ENCODE measurements at places on chromosomes 1 and 21.

GRCh38 chr1:99327357-99327756, 63.1 kb downstream of the PLPPR4 start:
- no peak for DNase-seq

- no peak for DNase-seq
Observed at GRCh38 chr21:16307256-16307655, 577.5 kb downstream of the USP25 start.

DNA sequence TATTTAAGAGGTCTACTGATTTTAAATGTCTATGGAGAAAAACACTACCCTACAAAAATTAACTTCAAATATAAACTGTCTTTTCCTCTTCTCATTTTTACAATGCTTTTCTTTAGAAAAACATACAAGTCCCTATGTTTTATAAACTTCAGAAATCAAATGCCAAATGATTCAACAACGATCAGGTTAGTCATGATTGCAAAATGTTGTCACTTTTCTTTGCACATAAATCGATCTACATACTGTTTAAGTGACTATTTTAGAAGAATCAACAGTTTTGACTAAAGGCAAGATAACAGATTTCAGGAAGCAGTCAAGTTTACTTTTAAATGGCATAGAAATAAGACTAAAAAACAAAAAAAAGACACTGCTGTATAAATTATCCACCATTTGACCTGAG, 168.7 kb downstream of the GPATCH2 start:
- no peak for DNase-seq

- DNase-seq, result no peak
Observed at GRCh38 chr1:73772941-73773340, 425.0 kb downstream of the LRRIQ3 start.

DNA sequence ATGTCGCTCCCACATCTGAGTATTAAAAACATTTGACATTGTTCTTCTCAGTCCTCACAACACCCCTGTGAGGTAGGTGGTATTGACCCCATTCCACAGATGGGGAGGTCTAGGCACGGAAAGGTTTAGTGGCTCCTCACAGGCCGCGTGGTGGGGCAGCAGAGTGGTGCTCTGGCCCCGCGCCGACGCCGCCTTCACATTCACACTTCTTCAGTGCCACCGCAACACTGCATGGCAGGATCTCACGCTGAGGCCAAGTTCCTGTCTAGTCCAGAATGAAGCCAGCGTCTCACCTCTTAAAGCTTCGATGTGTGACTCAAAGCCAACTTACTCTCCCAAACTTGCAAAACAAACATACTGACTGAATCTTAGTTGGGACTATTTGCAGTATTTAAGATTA, 12.1 kb downstream of the ICMT start:
- DNase-seq, result no peak

GRCh38 chr1:151547119-151547899, 7.2 kb downstream of the TUFT1 start:
- peak; percentile 85 for DNase-seq

DNA sequence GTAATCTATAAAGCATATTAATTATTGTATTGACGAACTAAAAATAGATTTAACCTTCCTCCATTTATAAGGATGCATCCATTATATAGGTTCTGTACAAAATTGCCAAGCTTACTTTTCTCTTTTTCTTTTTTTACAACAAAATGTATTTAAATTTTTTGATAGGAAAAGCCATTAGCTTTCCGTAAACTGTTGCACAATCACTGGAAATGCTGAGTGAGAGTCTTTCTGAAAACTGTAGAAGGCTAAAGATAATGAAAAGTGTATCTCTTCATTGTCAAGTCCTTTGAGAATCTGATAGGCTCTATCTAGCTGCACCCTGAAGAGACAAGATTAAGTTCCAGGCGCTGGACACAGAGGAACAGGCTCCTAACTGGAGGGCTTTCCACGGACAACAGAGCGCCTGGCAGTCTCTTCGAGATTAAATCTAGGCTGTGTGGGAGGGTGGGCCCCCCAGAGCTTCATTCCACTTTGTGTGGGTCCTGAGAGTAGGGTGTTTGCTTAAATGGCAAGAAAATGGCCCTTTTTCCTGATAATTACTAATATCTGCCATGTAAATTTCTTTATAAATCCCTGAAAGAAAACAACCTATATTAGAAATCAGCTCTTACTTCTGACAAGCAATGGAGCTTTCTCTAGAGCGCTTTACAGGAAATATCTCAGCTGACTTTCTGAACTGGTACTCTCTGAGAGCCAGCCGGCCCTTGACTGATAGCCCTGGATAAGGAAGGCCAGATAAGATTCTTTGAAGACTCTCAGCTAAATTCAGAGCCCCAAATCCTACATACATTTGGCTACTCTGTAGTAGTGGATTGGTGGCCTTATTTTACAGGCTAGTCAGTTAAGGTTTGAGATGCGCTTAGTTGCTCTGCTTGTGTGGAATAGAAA, 108.3 kb downstream of the FMN2 start:
- DNase-seq, result no peak

GRCh38 chr1:161989108-161989507, 34.6 kb downstream of the OLFML2B start:
- no peak for DNase-seq

DNA sequence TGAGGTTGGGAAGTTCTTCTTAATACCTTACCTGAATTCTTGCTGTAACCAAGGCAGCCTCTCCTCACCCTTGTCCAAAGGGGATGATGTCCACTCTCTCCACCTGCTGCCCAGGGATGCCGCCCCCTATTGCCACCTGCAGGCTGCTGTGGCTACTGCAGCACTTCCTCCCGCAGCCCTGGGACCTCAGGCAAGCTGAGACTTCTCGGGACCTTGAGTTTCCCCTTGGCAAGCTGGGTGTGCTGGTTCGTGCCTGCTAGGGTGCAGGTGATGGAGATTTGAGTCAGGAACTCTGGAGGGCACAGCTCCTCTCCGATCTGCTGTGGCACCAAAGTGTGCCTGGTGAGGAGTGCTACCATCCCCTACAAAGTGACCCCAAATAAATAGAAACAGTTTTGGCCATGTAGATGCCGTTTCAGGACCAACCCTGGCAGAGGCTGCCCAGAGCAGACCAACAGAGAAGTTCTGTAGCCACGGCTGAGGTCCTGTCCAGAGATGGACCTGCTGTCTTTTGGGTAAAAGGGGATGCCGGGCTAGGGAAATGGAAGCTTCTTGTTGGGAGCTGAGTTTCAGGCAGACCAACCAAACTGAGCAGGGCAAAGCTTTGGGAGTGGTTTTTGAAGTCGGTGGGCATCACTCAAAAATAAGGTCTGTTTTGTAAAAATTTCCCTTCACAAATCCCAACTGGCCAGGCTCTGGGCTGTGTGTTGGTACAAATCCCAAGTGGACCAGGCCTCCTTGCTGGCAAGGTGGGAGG, 31.7 kb downstream of the RUNX3 start:
- peak; percentile 56 for DNase-seq

DNA sequence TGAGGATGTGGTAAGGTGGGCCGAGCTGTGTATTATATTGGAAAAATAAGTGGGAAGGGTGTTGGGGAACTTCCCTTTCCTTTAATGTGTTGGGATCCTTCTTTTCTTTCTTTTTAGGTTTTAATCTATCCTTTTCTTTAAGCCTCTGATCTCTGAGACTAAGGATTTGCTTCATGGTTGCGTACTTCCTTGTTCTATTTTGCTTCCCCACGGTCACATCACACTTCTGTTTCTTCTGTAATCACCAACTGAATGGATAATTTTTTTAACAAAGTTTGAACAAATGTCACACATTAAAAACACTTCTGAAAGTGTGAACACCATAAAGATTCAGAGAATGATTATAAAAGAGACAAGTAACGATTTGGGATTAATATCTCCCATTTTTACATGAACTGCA, 17.4 kb downstream of the DMRTA2 start:
- no peak for DNase-seq

DNA sequence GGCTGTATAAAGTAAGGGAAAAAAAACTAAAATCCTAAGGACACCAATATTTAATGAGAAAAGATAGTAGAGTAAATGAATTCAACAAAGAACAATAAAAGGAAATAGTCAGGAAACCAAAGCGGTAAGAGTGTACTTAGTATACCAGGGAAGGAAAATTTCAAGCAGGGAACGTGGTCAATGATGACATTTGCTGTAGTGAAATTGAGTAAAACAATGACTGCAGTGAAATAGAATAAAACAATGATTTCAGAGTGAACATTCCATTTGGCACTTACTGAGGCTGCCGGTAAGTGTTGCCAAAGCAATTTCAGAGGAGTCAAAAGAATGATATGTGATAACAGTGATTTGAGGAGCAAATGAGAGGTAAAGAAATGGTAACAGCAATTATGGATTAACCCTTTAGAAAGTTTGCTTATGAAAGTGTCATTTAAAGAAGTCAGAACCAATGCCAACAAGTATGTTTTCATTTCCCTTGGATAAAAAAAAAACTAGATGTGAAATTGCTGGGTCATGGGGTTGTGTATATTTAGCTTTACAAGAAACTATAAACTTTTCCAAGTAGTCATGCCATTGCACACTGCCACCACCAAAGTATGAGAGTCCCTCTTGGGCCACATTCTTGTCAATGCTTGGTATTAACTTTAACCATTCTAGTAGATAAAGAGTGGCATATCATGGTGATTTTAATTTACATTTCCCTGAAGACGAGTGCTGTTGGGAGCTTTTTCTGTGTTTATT, 50.5 kb downstream of the VCAM1 start:
- DNase-seq, result no peak

DNA sequence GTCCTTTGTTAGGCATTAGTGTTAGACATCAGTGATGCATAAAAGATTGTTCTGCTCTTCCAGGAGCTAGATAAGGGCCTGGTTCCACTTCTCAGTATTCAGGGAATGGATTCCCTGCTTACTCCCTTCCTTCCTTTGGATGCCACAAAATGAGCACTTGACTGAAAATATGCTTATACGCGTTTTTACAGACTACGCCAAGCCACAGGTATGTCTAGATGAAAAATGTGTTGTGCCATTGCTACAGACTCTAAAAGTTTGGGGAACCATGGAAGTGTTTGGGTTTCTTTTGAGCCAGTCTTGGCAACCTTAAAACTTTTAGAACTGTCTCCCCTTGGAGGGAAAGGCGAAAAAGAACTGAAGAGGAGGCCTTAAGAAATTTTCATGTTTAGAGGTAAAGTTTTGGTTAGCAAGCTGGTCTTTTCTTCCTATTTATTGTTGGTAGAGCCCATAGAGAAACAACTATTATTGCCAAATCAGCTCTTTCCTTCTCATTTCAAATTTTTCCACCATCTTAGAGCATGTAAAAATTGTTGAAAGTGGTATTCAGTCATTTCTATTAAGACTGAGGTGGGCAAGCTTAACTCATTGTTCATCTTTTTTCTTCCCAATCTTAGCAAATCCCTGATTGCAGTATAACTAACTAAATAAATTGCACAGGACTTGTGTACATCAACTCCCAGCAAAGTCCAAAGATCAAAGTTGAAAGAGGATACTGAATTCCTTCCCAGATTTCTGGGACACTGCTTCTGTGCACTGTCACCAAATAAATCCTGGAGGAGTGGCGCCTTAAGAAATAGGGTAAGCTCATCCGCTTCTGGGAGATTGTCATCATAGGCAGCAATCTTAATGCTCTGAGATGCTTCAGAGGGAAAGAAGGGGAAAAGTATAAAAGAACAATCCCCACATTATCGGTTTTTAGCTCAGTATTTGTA, 18.9 kb downstream of the FGGY start:
- no peak for DNase-seq

- DNase-seq, result no peak
Observed at GRCh38 chr1:216175714-216176113, 247.5 kb downstream of the USH2A start.

GRCh38 chr1:151465026-151465425, 5.7 kb upstream of the POGZ start:
- DNase-seq, result no peak
